ENCODE measurements at places on chromosomes 11 and 22.

- no peak for DNase-seq
Measured at GRCh38 chr22:25447067-25447685, 117.3 kb upstream of the GRK3 start.

DNA sequence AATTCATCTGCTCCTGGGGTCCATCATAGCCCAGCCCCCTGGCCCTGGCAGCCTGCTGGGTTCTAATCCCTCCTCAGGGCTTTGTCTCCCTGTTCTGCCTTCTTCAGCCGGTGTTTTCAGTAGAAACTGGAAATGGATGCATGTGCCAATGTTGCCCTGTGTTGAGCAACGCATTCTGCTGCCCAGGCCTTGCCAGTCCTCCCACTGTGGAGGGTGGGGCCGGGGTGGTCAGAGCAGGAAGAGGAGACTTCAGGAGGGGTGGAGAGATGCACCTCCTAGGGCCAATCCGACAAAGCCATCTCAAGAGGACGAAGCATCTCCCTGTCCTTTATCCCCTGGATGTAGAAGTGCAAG lies 27.6 kb upstream of the ZBTB16 start:
- no peak for DNase-seq

- no peak for DNase-seq
Measured at GRCh38 chr11:75208446-75208845, 32.1 kb upstream of the TPBGL start.

DNA sequence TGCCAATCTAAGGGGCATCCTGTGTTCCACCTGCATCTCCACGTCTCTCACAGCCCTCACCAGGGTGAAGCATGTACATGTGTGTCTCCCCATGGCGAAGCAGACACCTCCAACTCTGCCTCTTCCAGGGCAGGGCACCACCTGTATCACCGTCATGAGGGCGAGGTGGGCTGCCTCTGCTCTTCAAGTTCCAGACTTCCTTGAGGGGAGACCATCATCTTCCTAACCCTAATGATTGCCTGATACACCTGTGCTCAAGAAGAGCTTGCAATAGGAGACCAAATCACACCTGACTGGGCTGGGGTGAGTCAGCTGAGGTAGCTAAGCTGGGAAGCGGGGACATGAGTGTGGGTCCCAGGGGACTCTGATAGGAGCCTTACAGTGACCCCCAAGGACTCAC lies 43.7 kb downstream of the GAB4 start:
- no peak for DNase-seq

GRCh38 chr22:36963302-36963701 lies 49.9 kb downstream of the CSF2RB start:
- no peak for DNase-seq

DNA sequence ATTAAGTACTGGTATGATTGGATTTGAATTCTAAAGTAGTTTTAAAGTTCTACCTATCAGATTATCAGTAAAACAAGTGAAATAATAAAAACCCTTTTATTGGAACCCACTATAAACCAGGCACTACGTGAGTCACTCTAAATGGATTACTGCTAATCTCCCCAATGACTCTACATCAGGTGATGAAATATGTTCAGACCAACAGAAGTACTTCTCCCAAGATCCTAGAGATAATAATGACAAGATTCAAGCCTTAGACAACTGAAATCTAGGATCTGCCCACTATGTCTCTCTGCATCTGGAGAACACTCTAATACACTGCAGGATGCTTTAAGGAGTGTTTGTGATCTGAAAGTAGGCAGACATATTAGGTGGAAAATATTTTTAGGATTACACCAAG lies 652.1 kb upstream of the CHORDC1 start:
- DNase-seq, result no peak

- no peak for DNase-seq
Measured at GRCh38 chr11:76689313-76690260, 19.0 kb upstream of the LRRC32 start.

- DNase-seq, result no peak
Measured at GRCh38 chr11:24470431-24470830, 26.4 kb upstream of the LUZP2 start.

- DNase-seq, result no peak
Measured at GRCh38 chr11:122709039-122709760, 53.7 kb downstream of the UBASH3B start.

DNA sequence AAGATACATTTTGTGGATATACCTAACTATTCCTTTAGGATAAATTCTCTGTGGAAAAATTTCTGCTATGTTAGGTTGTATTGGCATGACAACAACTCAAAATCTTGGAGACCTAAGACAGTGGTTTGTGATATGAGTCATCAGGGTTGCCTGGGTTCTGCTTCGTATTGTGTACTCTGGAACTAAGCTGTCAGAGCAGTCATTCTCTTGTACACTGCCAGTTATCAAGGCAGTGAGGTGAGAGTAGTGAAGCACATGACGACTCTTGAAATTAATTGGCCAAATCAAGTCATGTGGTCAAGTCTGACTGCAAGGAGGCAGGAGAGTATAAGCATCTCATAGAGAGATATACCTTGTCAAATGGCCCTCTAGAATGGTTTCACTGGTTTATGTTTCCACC lies 104.4 kb downstream of the FANCF start:
- no peak for DNase-seq

GRCh38 chr22:19180740-19181410 lies 2.3 kb upstream of the SLC25A1 start:
- DNase-seq, result no peak

- no peak for DNase-seq
Measured at GRCh38 chr22:35630387-35630793, 13.3 kb upstream of the MB start.

GRCh38 chr22:42820045-42820763 lies 36.9 kb downstream of the ARFGAP3 start:
- DNase-seq, result no peak

- no peak for DNase-seq
Measured at GRCh38 chr11:121553806-121554205, 101.0 kb upstream of the SORL1-AS1 start.

- no peak for DNase-seq
Measured at GRCh38 chr22:19672054-19672776, 42.1 kb upstream of the SEPTIN5 start.

GRCh38 chr11:86594746-86595145 lies 77.7 kb downstream of the ME3 start:
- no peak for DNase-seq

DNA sequence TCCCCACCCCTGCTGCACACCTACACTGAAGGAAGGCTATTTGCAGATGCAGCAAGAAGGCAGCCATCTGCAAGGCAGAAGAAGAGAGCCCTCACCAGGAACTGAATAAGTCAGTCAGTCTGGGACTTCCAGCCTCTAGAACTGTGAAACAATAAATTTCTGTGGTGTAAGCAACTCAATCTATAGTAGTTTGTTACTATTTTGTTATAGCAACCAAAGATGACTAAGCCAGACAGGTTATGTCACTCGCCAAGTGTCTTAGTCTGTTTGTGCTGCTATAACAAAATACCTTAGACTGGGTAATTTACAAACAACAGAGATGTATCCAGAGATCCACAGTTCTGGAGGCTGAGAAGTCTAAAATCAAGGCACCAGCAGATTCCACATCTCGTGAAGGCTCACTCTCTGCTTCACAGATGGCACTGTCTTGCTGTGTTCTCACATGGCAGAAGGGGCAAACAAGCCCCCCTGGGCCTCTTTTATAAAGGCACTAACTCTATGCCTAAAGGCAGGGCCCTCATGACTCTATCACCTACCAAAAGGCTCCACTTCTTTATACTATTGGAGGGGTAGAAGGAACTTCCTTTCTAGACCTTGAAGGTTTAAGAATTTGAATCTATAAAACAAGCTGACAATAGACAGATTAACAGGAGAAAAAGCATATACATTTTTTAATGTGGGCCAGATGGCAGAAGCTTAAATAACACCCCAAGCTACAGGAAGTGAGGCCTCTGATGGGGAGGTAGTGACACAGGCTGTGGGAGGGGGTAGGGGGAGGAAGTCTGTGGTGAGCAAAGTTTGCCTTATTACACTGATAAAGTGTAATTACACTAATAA lies 12.3 kb downstream of the APOL6 start:
- peak; percentile 13 for DNase-seq

- no peak for DNase-seq
Measured at GRCh38 chr11:71281831-71282230, 29.5 kb upstream of the SHANK2 start.

DNA sequence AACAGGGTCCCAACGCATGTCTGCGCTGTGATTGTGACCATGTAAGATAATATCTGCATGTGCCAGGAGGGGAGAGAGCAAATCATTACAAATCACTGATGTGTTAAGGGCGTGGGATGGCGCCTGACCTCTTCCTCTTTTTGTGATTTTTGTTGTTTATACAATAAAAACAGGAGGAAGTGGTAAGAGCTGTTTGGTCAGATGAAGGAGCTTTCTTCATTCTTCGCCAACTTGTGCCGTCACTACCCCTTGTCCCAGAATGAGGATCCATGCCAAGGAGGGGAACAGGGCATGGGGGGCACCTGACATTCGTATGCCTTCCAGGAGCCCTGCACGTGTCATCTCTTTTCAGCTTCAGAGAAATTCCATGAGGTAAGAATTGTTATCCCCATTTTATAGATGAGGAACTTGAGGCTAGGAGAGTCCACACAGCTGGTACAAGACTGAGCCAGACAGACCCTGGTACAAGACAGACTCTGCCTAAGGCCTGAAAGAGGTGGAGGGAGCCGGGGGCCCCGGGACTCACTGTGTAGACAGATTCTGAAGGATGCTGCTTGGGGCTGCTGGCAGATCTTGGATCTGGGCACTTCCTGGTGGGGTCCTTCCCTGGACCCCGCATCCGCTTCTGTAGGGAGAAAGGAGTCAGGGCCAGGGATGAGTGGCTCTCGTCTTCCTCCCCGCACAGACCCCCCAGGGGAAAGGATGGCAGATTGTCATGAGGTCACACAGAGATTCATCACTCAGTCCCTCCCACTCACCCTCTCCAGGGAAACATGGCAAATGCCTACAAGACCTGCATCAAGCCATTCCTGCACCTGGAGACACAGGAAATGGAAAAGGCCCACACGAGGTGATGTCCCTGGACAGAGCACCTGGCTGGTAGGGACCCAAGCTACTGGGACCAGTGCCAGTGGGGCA lies 34.6 kb downstream of the NFAM1 start:
- no peak for DNase-seq

DNA sequence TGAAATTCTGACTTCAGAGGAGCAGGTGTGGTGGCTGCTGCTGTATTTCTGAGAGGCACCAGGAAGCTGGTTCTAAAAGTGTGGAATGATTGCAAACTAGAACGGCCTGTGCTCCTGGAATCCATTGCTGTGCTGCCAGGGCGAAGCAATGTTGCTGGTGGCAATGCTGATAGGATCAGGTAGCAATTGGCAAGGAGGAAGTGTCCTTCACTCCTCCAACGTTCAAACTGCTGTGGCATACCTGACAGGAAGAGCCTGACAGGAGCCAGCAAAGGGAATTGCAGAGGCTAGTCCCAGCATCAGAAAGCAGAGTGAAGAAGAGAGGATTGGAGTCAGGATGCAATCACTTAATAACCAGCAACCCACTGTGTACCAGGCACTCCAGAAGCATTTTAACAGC lies 118.2 kb downstream of the FAR1 start:
- DNase-seq, result no peak

DNA sequence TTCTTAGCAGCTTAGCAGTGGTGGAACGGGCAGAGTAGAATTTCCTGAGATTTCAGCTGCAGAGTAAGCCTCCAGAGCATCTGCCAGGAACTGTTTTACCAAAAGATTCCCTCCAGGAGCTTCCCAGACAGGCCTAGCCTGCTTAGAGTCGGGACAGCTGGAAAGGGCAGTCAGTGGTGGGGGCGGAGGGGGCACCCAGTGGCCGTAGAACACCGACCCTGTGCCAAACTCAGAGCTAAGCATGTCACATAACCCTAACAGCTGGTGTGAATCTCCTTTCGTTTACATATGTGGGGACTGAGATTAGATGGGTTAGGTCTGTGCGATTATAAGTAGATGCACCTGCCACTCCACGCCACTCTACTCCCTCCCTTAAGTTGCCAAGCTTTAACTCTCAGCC lies 80.0 kb upstream of the CRTAM start:
- no peak for DNase-seq
